Naive thymus-derived CD4-positive, alpha-beta T cell (primary cell): ENCODE measurements at places on chromosomes 16 and 17.

DNA sequence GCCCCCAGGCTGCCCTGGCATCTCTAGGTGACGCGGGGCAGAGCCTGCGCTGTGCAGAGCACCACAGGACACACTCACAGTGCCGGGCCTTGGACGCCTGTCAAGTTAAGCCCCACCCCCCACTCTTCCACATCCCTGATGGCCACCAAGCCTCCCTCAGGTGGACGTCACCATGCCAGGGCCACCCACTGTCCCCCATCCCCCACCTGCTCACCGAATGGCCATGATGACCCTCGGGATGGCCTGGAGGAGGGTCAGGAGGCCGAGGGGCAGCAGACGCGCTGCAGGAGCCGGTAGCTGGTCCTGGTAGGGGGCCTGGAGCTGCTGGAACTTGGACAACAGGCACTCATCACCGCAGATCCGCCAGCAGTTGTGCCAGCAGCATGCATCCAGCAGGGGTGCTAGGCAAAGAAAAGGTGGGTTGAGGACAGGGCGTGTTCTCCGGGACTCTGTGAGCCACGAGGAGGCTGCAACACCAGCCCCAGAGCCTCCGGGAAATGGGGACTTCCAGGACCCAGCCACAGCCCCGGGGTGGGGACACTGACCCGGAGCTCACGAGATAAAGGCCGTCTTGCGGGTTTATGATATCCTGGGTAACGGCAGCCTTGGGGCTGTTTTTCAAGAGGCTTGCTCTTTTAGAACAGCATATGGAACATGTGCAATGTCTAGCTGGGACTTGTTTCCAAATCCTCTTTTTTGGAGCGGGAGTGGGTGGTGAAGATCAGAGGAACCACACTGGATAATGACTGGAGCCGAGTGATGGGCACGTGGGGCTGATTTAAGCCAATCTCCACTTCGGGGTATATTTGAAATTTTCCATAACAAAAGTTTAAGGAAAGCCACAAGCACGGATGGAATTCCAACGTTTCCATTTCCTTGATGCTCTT is 11.4 kb downstream of the C16orf95 start:
- no peak overlapping the region for H3K27ac ChIP-seq
- H3K4me1 ChIP-seq, result peaks cover 6% of the 10 kb centered on the region
- no peak for DNase-seq
- H3K4me3 ChIP-seq, result no peak overlapping the region
- no peaks in the 10 kb centered on the region for H3K36me3 ChIP-seq

GRCh38 chr17:8326511-8327302 is 12.9 kb upstream of the ODF4 start:
- peak overlapping the region; percentile 10 for H3K4me3 ChIP-seq
- DNase-seq, result no peak
- H3K36me3 ChIP-seq, result no peaks in the 10 kb centered on the region

DNA sequence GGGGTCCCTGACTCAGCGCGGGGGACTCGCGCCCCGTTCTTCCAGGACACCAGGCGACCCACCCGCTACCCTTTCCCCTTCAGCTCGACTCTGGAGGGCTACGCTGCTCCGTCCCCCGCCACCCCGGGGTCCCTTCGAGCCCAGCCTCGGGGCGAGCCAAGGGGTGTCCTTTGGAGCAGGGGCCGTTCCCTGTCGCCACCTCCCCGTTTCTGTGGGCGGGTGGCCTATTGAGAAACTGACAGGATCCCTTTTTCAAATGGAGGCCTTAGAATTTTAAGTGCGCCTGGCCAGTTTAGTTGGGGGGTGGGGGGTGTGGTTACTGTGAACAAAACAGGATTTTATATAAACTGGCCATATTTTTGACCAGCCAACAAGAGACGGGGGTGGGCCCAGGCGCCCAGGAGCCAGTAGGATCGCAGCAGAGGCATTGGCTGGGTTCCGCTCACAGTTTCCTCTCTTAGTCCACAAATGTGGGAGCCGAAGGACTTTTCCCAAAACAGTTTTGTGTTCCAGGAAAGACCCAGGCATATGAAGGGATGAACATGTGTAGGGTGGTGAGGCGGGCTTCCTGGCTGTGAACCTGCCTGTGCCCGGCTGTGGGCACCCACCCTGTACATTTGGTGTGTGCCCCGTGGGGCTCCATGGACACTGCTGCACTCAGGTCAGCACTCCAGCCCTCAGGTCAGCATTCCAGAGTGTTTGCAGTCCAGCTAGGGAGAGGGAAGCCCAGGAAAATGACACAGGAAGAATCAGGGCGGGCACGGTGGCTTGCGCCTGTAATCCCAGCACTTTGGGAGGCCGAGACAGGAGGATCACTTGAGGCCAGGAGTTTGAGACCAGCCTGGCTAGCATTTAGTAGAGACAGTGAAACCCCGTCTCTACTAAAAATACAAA is 722 bp upstream of the TIMP2 start:
- DNase-seq, result no peak
- no peaks in the 10 kb centered on the region for H3K4me1 ChIP-seq
- H3K27me3 ChIP-seq, result no peaks in the 10 kb centered on the region
- peak overlapping the region; percentile 32 for H3K27ac ChIP-seq

GRCh38 chr16:4123616-4124300 is 7.5 kb upstream of the ADCY9 start:
- H3K4me1 ChIP-seq, result no peaks in the 10 kb centered on the region
- no peak overlapping the region for H3K27ac ChIP-seq
- no peak overlapping the region for H3K4me3 ChIP-seq
- no peaks in the 10 kb centered on the region for H3K36me3 ChIP-seq
- no peaks in the 10 kb centered on the region for H3K27me3 ChIP-seq

DNA sequence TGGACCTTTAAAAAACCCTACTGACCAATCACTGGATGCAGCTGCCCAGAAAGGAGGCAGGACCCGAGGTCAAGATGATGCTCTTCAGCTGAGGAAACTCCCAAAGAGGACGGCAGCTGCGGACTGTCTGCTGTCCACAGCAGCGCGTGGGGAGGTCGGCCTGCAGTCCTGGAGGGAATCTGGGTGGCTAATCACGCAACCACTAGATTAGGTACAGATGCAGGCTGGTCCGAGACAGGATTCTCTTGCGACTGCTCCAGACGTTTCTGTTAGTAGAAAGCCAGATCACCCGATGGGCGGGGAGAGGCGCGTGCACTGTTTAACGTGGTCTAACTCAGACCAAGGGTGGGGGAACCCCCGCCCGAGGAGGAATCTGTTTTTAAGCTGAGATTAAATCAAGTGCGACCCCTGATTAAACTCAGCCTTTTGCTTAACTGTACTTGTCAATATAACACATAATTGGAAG is 8.8 kb downstream of the CTRB2 start:
- H3K27ac ChIP-seq, result no peak overlapping the region
- no peak for DNase-seq
- peaks cover 3% of the 10 kb centered on the region for H3K27me3 ChIP-seq
- peaks cover 14% of the 10 kb centered on the region for H3K4me1 ChIP-seq
- no peak overlapping the region for H3K4me3 ChIP-seq

DNA sequence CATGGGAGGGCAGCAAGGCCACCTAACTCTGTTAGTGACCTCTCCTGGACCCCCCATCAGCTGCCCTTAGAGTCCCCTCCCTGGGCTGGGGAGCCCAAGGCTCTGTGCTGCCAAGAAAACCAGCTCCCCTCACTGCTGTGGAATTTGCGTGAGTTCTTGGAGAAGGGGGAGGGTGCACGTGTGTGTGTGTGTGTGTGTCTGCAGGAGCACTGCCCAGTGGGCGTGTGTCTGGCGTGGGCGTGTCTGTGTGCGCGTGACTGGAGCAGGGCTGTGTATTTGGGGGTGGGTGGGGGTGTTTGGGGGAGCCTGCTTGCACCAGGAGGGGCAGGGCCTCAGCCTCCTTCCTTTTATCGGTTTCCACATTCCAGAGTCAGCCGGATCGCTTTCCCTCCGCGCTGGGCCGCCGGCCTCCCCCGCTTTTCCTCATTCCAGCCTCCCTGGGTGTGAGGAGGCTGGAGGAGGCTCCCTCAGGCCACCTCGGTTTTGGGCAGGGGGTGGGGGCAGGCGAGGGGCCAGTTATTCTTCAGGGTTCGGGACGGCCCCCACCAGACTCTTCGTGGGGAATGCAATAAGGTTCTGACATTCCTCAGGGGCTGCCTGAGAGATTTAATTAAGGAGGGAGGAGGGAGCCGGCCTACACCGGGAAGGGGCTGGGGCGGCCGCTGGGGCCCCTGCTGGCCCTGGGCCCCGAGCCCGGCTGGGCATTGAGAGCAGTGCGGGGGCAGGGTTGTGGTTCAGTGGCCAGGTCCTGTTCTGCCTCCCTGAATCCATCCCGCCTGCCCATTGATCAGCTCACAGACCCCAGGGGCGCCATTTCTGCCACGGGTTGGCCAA is 2.5 kb downstream of the VASN start:
- H3K36me3 ChIP-seq, result peaks cover 25% of the 10 kb centered on the region
- no peak for DNase-seq
- H3K27ac ChIP-seq, result no peak overlapping the region

GRCh38 chr17:42294469-42295398 is 6.4 kb downstream of the STAT5A start:
- peaks cover 7% of the 10 kb centered on the region for H3K36me3 ChIP-seq
- DNase-seq, result no peak
- no peak overlapping the region for H3K27ac ChIP-seq
- no peaks in the 10 kb centered on the region for H3K27me3 ChIP-seq

GRCh38 chr17:65774787-65775186 is 213.3 kb upstream of the AXIN2 start:
- no peaks in the 10 kb centered on the region for H3K27me3 ChIP-seq
- H3K36me3 ChIP-seq, result no peaks in the 10 kb centered on the region
- no peak overlapping the region for H3K27ac ChIP-seq
- no peak overlapping the region for H3K4me3 ChIP-seq
- no peaks in the 10 kb centered on the region for H3K4me1 ChIP-seq

GRCh38 chr17:78527345-78527744 is 49.9 kb downstream of the DNAH17 start:
- H3K27ac ChIP-seq, result no peak overlapping the region

DNA sequence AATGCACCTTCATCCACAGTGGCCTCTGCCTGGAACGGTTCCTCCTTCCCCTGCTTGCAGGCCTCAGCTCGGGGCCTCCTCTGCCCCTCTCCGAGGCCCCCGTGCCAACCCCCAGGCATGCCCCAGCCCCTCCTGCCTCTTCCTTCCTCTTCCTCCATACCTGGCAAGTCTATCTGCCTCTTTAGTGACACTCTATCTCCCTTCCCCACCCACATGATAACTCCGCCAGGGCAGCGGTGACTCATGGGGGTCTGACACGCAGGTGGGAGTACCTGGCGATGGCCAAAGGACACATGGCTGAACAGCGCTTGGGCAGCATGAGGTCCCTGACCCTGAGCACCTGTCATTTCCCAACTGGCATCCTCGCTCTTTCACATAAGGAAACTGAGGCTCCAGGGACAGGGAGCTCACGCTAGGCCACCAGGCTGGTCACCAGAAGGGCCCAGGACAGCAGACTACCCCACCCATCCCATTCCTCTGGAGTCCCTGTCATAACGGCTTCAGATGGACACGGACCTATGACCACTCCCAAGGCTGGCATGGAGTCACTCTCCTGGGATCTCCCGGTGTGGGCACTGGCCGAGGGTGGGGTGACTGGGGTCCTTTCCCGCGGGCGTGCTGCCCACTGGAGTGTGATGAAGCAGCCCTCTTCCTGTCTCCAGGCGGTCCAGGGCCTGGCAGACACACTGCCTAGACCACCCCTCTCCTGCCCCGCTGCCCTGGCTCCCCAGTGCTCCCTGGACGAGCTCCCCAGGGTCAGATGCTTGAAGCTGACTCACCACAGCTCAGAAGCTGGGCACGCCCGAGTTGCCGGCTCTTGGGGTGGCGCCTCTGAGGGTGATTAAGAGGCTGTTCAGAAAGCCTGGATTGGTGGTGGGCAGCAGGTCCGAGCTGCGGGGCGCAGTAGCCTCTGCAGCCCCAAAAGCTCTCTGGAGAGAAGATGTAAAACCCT is 100.6 kb downstream of the ENGASE start:
- H3K36me3 ChIP-seq, result no peaks in the 10 kb centered on the region
- no peak for DNase-seq
- H3K27ac ChIP-seq, result no peak overlapping the region

GRCh38 chr16:4675864-4676786 is 17.2 kb upstream of the NUDT16L1 start:
- H3K27ac ChIP-seq, result peak overlapping the region; percentile 78
- peaks cover 19% of the 10 kb centered on the region for H3K4me1 ChIP-seq
- H3K36me3 ChIP-seq, result no peaks in the 10 kb centered on the region
- no peak for DNase-seq
- peak overlapping the region; percentile 32 for H3K4me3 ChIP-seq
